ENCODE measurements at places on chromosomes 4 and X.

- DNase-seq, result no peak
These were observed 198.4 kb downstream of the STK32B start for GRCh38 chr4:5249727-5250126.

DNA sequence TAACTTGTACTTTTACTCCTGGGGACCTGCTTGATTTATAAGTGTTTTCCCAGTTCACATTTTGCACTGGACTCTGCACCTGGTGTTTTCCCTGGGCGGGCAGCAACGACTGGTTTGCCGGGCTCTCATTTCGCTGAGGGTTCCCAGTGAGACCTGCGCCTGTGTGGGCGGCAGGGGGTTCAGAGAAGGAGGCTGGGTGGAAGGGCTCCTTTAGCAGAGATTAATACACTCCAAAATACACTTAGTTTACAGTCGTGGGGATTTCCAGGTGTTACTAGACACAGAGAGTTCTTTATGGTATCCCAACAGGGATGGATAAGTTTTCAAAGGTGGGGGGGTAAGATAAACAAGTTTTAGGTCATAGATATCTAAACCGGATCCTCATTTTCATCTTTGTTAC, 53.0 kb upstream of the SHISA3 start:
- DNase-seq, result no peak

GRCh38 chr4:16197876-16198665, 28.2 kb downstream of the TAPT1 start:
- DNase-seq, result no peak

- DNase-seq, result no peak
These were observed 38.6 kb upstream of the SYTL5 start for GRCh38 chrX:37967714-37968113.

DNA sequence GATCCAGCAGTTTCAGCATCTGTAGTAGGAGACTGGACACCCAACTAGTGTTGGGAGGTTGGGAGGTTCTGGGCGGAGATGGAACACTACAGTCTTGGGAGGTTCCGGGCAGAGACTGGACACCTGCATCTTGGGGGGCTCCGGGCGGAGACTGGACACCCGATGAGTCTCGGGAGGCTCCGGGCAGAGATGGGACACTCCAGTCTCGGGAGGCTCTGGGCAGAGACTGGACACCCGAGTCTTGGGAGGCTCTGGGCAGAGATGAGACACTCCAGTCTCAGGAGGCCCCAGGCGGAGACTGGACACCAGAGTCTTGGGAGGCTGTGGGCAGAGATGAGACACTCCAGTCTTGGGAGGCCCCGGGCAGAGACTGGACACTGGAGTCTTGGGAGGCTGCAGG, 29.5 kb upstream of the LANCL3 start:
- no peak for DNase-seq

DNA sequence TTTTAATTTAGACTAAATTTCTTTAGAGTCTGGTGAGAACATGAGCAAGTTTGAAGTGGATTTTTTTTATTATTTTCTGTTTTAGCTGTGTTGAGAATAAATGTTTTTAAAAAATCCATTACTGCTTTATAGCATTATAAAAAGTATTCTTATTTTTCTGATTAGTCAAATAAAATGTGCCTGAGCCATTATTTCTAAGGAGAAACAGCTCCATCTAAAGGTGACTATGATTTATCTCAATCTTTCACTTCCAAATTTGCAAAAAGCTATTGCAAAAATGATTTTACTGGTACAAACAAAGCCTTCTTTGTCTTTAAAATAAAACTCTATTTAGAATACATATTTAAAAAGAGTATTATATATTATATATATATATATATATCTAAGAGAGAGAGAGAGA, 959.2 kb downstream of the FAM133A start:
- DNase-seq, result no peak

DNA sequence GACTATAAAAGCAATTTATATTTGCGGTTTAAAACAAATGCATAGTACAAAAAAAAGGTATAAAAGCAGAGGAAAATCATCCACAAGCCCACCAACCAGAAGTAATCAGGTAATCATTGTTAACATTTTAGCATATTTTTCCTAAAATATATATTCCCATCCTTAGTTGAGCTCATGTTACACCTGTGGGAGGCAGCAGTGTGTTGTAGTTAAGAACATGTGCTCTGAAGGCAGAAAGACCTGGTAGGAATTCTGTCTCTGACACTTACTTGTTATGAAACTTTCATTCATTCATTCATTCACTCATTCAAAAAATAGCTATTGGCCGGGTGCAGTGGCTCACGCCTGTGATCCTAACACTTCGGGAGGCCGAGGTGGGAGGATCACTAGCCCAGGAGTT, 15.4 kb upstream of the CDKL5 start:
- DNase-seq, result no peak

DNA sequence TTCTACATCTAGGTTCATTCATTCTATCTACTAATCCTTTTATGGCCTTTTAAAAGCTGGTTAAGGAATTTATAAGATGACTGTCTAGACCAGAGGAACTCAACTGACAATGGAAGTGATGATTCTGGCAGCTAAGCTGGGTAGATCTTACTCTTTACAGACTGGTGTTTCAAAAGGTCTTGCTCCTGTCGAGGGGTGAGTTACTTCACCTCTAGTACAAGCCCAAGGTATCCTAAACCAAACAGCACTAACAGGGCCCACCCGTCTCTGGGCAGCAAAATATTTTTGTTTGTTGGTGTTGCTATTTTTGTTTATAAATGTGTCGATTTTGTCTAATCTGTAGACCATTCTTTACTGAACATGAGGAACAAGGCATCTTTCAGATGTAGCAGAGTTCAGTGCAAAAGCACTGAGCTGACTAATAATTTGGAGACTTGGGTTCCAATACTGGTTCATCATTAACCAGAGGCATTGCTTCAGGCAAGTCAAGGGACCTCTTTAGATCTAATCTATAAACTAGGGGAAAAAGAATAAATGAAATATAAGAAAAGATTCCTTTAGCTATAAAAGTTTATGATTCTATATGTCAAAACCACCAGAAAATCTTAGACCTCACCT, 90.3 kb upstream of the FRG1 start:
- no peak for DNase-seq

DNA sequence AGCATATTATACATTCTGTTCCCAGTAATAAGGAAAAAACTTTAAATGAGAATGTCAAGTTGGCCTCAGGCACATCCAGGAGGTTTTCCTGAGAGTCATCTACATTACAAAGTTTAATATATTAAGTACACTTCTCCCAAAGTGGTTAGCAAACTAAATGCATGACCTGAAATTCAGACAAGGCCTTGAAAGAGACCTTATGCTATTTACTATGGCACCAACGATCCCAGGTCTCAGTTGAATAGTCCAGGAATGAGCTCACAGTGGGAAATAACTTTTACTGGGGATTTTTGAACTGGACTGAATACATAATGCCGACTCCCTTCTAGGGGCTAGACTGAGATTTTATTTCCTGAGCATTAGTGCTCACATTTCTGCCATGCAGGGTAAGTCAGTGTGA, 1577.5 kb upstream of the PCDH7 start:
- no peak for DNase-seq

DNA sequence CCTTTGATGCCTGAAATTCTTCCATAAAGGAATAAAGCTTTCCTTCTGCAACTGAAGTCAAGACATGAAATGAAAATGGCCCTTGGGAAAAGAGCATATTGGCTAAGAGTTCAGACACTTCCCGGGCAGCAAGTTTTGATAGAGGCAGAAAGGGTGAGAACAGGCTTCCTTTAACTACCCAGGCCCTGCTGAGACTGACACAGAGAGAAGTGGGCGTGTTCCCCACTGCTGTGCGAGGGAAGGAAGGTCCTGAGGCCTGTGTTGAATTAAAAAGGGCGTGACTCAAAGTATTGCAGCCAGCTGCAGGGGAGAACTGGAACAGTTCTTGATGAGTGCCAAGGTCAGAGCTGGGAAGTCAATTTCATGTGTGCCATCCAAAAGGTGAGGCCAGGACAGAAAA, 33.9 kb upstream of the ADGRG2 start:
- DNase-seq, result no peak

DNA sequence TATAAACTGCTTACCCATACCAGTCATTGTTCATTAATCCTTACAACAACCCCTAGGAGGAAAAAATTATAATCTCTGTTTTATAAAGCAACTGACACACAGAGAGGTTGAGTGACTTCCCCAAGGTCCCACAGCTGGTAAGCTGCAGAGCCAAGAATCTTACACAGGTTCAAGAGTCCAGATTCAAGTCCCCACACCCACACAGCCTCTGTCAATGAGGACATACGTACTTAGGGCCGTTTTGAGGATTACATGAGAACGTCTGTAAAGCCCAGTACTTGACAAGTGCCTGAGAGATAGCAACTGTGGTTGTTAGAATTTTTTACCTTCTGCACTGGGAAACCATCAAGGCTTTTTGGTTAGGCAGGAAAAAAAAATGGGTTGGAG, 556 bp upstream of the SLC25A43 start:
- DNase-seq, result no peak

- DNase-seq, result no peak
These were observed 422.5 kb downstream of the ZIC3 start for GRCh38 chrX:137988470-137988869.

DNA sequence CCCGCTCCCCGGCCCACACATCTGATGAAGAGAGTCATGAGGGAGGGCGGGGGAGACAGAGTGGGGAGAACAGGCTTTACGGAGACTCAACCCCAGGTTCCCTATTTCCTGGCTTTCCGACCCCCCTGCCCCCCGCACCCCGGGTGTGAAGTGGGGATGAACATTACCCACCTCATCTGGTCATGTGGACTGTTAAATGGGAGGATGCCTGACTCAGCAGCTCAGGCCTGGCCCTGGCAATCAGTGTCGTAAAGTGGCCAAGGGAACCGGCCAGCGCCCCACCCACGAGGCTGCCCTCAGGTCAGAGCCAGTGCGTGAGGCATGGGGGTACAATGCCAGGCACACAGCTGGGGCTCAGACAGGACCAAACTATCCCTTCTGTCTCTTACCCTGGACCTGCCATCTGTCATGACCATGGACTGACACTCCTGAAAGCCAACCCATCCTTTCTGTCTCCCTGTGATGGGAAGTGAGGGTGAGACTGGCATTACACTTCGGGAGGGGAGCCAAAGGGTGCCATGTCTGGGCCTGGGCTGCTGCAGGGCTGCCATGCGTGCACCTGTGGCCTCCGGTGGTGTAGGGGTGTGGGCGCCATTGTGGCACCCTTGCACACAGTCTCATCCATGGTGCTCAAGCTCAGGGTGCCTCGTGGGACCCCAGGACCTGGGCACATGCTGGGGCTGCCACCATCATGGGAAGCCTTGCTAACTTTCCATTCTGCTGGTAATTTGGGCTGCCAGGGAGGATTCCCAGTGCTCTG, 106.1 kb upstream of the PSAPL1 start:
- no peak for DNase-seq

GRCh38 chr4:146232131-146232722, 17.9 kb downstream of the REELD1 start:
- DNase-seq, result no peak

- no peak for DNase-seq
These were observed 35.6 kb downstream of the COL25A1 start for GRCh38 chr4:109266891-109267290.

DNA sequence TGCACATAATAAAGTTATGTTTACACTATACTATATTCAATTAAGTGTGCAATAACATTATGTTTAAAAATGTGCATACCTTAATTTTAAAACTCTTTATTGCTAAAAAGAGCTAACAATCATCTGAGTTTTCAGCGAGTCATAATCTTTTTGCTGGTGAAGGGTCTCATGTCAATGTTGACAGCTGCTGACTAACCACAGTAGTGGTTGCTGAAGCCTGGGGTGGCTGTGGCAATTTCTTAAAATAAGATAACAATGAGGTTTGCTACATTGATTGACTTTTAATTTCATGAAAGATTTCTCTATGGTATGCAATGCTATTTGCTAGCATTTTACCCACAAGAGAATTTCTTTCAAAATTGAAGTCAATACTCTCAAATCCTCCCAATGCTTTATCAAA, 58.6 kb downstream of the C4orf46 start:
- no peak for DNase-seq

DNA sequence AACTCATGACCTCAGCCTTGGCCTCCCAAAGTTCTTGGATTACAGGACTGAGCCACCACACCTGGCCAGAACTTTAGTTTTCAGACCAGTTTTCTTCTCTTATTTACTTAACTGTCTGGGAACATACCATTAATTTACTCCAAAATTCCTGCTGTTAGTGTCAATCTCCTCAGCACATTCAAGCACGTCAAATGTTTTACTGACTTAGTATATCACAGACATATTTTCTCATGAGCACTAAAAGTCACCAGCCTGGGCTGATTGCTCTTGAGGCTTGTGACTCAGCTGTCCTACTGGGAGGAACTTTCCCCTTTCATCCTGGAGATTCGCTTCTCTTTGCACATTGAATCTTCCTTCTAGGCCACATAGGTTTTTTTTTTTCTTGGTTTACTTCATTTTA, 109.6 kb downstream of the PCDH18 start:
- no peak for DNase-seq

- no peak for DNase-seq
These were observed 10.4 kb upstream of the PRSS12 start for GRCh38 chr4:118363166-118363565.

DNA sequence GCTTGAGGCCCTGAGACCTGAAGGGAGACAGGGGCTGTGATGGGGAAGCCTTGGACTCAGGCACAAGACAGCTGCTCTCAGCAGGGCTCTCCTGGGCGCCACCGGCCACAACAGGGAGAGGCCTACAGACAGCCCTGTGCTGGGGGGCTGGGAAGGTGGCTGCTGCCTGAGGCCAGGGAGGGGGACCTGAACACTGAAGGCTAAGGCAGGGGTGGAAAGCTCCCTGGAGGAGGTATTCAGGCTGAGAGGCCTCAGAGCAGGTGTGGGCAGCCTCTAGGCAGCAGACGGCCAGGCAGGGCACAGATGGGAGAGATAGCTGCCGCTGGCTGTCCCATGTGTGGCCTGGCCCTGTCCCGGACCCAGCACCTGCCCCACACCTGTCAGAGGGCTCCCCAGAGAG, 33.0 kb downstream of the TACC3 start:
- DNase-seq, result no peak

DNA sequence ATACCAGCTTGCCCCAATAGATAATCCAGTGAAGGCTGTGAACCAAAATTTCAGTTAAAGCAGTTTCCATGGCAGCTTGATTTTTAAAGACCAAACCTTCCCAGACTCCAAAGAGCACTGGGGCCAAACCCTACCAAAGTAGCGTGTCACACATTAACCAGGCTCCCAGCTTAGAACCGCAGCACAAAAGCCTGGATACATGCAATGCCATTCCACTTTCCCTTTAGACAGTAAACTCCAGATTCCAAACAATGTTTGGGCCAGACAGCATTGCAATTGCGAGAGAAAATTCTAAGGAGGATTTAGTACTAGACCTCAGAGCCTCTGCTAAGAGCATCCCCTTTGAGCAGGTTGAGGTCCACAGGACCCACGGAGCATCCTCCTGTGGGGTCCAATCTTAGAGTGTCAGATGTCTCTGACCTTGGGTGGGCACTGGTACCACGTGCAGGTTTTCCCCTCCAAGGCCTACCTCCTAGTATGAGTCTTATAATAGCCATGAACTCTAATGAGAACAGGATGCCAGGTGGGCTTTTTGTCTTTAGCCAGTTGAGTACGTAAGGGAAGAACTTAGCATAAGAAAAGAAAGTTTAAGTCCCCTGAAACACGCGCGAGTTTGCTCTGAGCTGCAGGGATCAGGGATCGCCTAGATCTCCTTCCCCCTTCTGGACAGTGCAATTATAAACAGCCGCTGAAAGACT, 38.8 kb downstream of the MGARP start:
- DNase-seq, result no peak

- DNase-seq, result no peak
These were observed 52.4 kb downstream of the MTMR8 start for GRCh38 chrX:64342811-64343210.
